ENCODE measurements at places on chromosomes 2 and 18. TPM values are rescaled to one million over a fixed set of nuclear protein-coding genes. Genes with fewer than 3 reads are reported as not detected.

The SLC25A12 gene
- total RNA-seq: 110 TPM

The SLC19A3 gene
- 0.74 TPM for total RNA-seq

The C2orf80 gene
- not detected for total RNA-seq

The MBP gene
- 35.0 TPM for total RNA-seq

- no peaks in the 10 kb centered on the region for H3K36me3 ChIP-seq
- H3K4me1 ChIP-seq: no peaks in the 10 kb centered on the region
- DNase-seq: peak; percentile 28
- peaks cover 62% of the 10 kb centered on the region for H3K27me3 ChIP-seq
- peak overlapping the region; percentile 18 for H3K27ac ChIP-seq
These were observed 109.2 kb downstream of the TMEM18 start for GRCh38 chr2:567865-568638.

DNA sequence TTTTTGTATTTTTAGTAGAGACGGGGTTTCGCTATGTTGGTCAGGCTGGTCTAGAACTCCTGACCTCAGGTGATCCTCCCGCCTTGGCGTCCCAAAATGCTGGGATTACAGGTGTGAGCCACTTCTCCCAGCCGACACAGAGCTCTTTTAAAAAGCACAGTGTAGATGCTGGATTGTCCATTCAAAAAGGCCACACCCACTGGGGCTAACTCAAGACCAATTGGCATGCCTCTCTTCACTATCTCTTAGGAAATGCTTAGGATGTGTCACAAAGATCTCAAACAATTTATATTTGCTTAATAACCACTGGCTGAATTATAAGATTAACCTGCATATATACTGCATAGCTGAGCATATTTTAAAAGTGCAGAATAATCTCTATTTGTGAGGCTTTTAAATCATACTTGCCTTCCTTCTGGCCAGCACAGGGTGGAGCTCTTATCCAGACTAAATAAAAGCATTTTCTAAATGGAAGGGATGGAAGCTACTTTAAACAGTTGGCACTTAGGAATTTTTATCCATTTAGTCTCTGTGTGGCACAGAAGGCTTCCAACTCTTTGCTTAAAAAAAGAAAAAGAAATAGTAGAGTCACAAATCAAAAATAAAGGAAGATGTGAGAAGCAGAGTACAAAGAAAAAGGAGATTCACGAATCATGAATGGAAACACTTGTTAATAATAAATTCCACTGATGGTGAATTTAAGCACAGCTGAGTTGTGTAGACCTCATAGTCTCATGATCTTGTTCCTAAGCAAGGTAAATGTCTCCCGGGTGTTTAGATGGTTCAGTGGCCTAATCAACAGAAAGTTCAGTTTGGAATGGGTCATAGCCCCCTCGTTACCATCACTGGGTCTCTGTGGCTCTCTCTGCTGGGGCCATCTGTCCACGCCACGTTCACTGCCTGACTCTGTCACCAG is 22.4 kb downstream of the CRYGD start:
- H3K27ac ChIP-seq: no peak overlapping the region
- H3K4me3 ChIP-seq: no peak overlapping the region
- no peak for DNase-seq
- peaks cover 12% of the 10 kb centered on the region for H3K27me3 ChIP-seq
- H3K4me1 ChIP-seq: peaks cover 14% of the 10 kb centered on the region

The PUS10 gene
- total RNA-seq: 5.5 TPM

The DRC1 gene
- not detected for total RNA-seq

DNA sequence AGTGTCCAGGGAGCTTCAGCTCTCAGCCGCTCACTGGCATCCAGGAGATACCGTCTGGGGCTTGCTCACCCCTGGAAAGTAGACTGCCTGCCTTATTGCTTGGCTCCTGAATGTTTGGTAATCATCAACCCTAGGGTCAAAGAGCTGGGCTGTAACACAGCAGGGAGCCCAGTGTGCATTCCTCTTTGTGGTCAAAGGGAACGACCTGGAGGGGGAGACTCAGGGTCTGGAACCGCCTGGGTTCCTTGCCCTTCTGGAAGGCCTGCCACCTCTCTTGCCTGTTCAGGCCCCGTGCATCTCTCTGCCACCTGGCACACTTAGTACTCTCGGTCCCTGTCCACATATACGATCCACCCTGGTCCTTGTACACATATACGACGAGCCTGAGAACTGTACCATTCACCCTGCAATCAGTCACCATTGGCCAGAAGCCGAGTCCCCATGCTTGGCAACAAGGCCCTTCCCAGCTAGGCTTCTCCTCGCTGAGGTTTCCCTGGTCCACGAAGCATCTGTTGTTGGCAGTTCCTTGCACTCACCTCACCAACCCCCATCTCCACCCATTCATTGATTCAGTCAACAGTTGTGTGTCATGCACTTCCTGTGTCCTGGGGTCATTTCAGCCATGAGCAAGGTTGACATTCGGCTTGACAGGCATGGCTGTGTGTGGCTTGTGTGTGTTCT is at the start of gene NAT8:
NAT8 (minus strand) TSS at position 85 of the 681 bp plus-strand sequence. CDS start 794 bp downstream, outside the sequence.
- H3K27me3 ChIP-seq: peaks cover 9% of the 10 kb centered on the region
- H3K4me1 ChIP-seq: no peaks in the 10 kb centered on the region
- no peak within 1 kb of the TSS for H3K4me3 ChIP-seq
- no peaks in the 10 kb centered on the region for H3K36me3 ChIP-seq
- DNase-seq: no peak

GRCh38 chr2:30661173-30662107 is 145.8 kb downstream of the CAPN13 start:
- no peaks in the 10 kb centered on the region for H3K27me3 ChIP-seq
- H3K27ac ChIP-seq: no peak overlapping the region
- H3K4me3 ChIP-seq: no peak overlapping the region
- H3K4me1 ChIP-seq: peaks cover 13% of the 10 kb centered on the region

DNA sequence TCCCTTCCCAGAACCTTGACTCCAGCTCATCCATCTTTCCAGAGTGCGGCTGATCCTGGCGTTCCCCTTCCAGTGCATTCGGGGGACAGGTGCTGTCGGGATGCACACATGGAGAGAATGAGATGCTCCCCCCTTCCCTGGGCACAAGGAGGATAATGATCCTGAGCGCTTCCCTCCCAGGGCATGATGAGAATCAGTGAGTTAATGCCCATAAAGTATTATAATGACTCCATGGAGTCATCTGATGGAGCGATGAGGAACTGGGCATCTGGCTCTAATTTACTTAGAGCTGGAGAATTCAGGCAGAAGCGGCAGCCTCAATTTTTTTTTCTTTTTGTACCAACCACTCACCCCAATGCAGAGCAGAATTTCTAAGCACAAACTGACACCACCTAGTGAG is 79.6 kb upstream of the SKOR2 start:
- no peak for DNase-seq
- peaks cover 73% of the 10 kb centered on the region for H3K27me3 ChIP-seq
- H3K4me3 ChIP-seq: no peak overlapping the region
- no peaks in the 10 kb centered on the region for H3K36me3 ChIP-seq
- H3K27ac ChIP-seq: no peak overlapping the region

DNA sequence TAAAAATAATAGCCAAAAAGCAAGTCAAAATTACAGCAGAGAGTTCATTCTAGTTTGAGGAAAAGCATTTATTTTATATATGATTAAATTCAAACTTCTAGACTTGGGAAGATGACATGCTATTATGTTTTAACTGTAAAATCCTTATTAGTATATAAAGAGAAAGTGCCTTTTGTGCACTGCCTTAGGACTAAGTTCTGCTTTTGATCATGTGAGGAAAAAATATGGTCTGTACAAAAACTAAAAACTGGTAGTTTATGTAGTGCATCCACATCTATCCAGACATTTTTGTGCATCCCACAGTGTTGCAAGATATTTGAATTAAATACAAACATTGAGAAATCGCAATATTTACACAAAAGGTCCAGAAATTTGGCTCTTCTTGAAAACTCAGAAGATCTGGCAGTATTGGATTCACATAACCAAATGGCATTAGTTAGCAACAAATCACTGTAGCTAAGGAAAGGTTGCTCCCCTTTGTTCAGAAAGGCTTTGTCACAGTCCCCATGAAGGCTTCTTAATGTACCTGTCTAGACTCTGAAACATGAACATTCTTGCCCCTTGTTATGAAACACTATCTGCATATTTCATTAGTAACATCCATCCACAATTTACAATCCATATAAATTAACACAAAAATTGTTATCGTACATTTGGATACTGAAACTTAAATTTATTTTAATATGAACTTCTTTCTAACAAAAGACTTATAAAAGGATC is 2.2 kb downstream of the MMADHC start:
- DNase-seq: no peak
- H3K36me3 ChIP-seq: peaks cover 24% of the 10 kb centered on the region
- H3K4me3 ChIP-seq: peak overlapping the region; percentile 86
- H3K27me3 ChIP-seq: no peaks in the 10 kb centered on the region
- peaks cover 67% of the 10 kb centered on the region for H3K4me1 ChIP-seq
